Stimulated activated CD8-positive, alpha-beta memory T cell treated with anti-CD3 and anti-CD28 coated beads, Interleukin-7, amount 100 ng/mL, for 1 hour (primary cell): ENCODE measurements at places on chromosomes 13 and 19.

DNA sequence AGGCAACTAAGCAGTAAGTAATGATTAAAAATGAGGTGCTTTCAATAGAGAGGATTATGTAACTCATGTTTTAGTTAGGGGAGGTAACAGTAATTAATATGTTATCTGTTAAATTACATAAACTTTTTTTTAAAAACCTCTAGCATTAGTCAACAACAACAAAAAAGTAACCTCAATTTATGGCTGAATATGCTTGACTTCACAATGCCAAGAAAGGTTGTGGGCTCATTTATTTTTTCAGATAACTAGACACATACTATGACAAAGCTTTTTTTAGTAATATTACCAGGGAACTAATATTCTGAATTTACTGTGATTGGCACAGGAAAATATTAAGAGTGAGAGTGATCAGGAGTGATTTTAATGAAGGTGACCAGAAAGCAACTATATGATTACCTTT is 54.9 kb downstream of the KCNRG start:
- no peak for DNase-seq

- no peak for DNase-seq
These were observed 15.5 kb downstream of the PTGER1 start for GRCh38 chr19:14459703-14460102.

GRCh38 chr19:30408734-30409301 is 36.6 kb downstream of the ZNF536 start:
- DNase-seq = no peak

DNA sequence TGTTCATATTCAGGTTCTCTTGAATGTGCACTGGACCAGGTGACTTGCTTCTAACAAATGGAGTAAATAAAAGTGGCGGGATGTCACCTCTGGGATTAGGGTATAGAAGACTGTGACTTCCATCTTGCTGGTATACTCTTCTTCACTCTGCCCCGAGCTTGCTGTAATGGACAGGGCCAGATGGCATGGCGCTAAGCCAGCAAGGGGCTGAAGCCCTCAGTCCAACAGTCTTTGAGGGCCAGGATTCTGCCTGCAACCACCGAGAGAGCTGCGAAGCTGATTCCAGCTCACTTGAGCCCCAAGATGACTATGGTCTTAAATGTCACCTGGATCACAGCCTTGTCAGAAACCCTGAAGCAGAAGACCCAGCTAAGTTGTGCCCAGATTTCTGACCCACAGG is 600.0 kb downstream of the FGF9 start:
- no peak for DNase-seq

- DNase-seq = no peak
These were observed 15.2 kb downstream of the SAE1 start for GRCh38 chr19:47145639-47146486.

- no peak for DNase-seq
These were observed 218.1 kb downstream of the SLITRK5 start for GRCh38 chr13:87889254-87889653.

DNA sequence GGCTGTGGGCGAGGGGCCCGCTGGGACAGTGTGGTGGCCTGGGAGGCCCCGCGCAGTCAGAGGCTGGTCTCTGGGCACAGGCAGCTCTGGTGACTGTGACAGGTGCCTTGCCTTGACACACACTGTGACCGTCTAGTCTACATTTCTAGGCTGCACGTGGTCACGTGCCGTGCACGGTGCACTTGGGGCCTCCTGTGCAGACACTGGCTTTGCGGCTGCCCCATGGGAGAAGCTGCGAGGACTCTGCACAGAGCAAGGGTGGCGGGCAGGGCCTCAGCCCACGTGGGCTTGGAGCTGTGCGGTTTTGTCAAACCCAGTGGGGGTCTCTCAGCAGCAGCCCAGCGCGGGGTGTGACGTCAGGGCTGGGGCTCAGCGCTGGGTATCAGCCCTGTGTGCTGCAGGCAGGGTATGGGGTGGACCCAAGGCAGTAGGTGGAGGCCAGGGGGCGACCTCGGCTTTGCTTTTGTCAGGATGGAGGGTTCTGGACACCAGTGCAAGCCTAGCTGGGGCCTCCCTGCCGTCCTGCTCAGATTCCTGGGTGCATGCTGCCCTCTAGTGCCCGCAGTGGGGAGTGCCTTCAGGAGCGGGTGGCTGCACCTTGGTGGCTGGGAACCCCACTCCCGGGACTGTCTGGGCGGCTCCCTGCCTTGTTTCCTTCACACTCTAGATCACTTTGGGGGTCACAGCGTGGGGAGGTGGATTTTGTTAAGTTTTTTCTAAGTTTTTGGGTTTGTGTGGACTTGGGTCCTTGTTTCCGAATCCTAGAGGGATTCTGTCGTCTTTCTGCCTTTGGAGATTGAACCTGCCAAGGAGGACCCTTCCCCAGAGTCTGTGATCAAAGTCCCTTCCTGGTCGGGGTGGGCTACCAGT is 62.6 kb downstream of the KDM4B start:
- peak; percentile 70 for DNase-seq

GRCh38 chr13:49386664-49387063 is 57.2 kb downstream of the CAB39L start:
- DNase-seq = no peak

DNA sequence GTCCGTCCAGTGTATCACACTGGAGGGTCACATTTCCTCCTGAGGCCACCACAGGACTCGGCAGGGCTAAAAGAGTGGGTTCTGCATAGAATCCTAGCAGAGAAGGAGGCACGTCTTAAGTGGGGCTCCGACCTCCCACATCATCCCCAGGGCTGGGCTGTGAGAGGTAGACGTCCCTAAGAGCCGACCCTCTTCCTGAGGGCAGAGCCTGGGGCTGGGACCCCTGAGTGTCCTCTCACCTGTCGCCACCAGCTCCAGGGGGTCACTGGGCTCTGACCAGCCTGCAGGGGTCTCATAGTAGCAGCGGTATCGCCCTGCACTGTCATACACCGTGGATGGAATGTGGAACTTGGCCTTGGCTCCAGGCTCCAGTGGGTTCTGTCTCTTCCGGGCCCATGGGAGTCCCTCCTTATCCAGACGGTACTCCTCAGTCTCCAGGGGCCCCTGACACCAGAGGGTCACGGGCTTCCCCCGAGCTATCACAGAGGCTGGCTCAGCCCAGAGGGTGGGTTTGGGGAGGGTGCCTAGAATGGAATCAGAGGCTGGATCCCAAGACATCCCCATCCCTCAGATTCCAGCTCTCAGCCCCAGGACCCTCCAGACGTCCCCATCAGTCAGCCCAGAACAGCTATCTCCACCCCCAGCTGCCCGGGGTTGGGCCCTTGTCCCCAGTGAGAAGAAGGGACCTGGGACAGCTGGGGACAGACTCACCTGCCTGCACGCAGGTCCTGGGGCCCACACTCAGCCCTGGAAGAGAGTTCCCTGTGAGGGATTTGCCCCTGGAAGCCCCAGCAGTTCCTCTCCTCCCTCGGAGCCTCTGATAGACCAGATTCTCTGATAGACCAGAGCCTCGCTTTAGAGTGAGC is 590 bp downstream of the LILRB5 start:
- DNase-seq = no peak
